ENCODE measurements at places on chromosomes 7 and 10.

GRCh38 chr10:10584161-10584560 is 433.5 kb upstream of the CELF2 start:
- no peak for DNase-seq

GRCh38 chr10:123637326-123637880 is 28.8 kb upstream of the GPR26 start:
- peak; percentile 80 for DNase-seq

DNA sequence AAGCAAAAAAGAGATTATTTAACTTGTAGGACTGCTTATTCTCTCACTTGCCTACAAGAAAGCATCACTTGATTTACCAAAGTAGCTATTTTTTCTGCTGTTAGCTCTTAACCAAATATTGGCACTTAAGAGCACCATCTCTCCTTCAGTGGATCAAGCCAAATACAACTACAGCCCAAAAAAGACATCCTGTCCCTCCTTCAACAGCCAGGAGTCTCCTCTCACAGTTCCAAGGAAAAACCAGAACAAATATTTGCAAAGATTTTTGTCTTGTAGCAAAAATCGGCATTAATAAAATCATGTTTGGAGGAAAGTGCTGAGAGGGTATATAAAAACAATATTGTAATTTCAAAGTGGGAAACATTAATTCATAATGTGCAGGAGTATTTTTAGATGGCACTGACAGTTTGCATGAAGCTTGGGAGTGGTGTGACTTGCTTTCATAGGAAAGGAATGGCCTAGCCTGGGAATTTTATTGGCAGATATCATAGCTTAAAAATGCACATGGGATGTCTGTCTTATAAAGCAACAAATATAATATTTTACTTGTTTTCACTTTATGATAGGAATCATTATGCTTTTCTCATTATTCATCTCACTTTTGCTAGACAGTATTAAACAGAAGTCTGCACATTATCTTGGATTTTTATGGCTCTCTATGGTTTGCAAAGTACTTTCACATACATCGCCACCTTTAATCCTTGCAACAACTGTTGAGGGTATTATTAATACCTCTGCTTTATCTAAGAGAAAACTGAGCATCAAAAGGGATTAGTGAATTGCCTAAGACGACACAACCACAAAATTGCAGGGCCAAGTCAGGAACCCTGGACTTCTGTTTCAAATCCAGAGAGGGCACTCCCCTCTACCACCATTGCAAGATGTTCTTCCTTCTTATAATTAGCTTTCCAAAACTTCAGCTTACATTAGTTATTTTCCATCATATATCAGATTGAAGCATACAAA is 103.5 kb downstream of the AGMO start:
- no peak for DNase-seq

- DNase-seq, result no peak
Measured at GRCh38 chr10:10623958-10624566, 393.6 kb upstream of the CELF2 start.

- no peak for DNase-seq
Measured at GRCh38 chr7:138377306-138377705, 82.8 kb upstream of the TRIM24 start.

DNA sequence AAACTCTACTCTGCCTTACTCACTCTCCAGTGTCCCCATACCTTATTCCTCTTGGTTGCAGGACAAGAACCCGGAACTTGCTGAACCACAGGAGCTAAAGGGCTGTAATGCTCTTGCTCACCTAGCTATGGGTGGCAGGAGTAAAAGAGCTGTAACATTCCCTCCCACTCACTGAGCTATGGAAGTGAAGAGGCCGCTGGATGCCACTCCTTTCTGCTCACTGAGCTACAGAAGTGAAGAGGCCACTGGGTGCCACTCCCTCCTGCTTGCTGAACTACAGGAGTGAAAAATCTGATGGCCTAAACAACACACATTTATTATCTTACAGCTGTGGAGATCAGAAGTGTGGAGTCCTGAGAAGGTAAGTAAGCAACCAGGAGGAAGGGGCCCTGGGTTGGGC is 17.5 kb downstream of the MRPS24 start:
- DNase-seq, result no peak

- no peak for DNase-seq
Measured at GRCh38 chr7:81094952-81095351, 176.1 kb upstream of the SEMA3C start.

DNA sequence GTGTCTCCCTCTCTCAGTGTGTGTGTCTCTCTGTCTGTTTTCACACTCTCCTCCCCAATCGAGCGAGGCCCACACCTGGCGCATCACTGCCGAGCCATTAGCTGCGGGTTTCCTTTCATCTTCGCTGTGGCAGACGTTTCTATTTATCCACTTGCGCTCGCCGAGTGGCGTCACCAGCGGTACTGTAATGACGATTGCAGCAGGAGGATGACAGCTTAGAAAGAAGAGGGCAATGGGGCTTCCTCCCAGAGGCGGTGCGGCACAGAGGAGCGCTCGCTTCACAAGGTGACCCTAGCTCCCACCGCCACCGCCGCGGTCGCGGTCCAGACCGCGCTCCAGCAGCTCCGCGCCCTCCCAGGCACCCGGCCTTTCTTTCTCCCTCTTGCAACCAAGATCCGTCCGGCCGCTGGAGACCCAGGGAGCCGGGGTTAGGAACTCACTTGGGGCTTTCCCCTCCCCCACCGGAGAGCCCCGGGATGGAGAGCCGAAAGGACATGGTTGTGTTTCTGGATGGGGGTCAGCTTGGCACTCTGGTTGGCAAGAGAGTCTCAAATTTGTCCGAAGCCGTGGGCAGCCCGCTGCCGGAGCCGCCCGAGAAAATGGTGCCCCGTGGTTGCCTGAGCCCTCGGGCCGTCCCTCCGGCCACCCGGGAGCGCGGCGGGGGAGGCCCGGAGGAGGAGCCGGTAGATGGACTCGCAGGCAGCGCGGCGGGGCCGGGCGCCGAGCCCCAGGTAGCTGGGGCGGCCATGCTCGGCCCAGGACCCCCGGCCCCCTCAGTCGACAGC is at the start of gene EVX1:
EVX1 (plus strand) TSS at position 248 of the 785 bp plus-strand sequence; CDS start at position 477, 229 bp downstream.
- DNase-seq, result no peak

DNA sequence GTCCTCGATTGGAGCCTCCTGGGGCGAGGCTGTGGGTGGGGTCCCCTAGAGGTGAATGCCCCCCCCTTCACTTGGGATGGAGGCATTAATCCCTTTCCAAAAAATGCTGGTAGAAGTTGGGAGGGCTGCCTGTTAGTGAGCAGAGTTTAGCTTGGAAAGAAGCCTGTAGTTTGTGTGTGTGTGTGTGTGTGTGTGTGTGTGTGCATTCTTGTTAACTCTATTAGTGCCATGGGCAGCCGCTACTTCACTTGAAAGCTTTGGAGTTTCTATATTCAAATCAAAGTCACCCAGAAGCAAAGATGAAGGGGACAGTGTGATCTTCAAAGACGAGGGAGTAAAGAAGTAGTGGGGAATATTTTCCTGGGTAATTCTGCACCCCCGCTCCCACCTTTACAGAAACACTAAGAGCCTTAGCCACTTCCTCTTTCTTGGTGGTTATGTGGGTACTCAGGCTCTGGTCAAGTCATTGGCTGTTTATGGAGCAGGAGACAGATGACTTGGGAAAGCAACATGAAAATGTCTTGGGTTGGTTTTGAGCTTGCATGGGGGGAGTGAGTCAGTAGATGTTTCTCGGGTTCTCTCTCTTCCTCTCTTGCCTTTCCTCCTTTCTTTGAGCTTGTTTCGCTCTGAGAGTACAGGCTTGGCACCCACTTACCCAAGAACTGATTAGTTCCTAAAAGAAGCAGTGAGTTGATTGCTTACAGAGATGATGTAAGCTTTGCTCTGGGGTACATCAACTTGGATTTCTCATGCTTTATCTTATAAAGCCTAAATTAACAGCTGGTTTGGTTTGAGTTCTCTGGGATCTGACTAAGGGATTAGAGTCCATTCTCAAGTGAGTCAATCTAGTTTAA is 35.9 kb downstream of the TCF7L2 start:
- DNase-seq, result peak; percentile 66

DNA sequence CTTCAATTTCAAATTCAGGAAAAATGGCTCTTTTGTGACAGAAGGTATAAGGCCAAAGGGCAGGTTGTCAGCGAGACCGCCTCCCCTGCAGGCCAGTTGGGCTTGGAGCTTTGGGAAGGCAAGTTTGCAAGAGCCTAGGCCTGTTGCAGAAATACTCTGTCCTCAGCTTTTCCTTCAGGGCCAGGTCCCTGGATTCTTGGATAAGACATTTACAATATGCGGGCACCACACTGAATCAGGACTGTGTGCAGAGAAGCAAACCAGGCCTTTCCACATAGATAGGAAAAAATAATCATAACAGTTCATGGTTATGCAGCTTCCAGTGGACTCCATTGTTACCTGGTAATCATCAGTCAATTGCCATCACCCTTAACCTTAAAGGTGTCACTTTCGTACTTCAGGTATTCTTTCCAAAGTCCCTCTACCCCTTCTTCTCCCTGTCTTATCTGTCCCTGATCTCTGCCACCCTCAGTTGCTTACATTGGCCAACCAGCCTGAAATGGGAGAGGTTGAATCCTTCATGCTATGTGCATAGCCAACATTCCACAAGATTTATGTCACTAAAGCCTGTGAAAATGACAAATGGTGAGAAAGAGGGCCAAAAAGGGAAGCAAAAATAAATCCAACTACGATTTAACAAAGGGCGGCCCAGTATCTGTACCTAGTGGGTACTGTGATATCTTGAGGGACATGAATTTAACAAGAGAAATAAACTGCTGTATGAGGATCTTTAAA is 304.5 kb upstream of the NFE2L3 start:
- DNase-seq, result peak; percentile 66

DNA sequence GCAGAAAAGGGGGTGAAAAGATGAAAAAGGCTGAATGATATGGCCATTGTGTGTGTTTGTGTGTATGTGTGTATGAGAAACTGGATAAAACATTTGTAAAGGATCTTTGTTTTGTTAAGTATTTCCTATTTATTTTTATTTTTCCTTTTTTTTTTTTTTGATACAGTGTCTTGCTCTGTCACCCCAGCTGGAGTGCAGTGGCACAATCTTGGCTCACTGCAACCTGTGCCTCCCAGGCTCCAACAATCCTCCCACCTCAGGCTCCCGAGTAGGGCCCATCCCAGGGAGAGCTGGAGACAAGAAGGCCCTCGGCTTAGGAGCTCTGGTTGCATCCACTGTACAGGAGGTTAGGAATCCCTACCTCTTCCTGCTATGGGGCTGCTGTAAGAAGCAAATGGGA is 6.9 kb upstream of the CALML5 start:
- no peak for DNase-seq

- no peak for DNase-seq
Measured at GRCh38 chr7:100360135-100360854, 2.4 kb downstream of the PILRB start.

GRCh38 chr7:106731187-106731586 is 70.2 kb upstream of the CCDC71L start:
- DNase-seq, result no peak

- no peak for DNase-seq
Measured at GRCh38 chr7:129454249-129454551, 20.0 kb downstream of the STRIP2 start.

DNA sequence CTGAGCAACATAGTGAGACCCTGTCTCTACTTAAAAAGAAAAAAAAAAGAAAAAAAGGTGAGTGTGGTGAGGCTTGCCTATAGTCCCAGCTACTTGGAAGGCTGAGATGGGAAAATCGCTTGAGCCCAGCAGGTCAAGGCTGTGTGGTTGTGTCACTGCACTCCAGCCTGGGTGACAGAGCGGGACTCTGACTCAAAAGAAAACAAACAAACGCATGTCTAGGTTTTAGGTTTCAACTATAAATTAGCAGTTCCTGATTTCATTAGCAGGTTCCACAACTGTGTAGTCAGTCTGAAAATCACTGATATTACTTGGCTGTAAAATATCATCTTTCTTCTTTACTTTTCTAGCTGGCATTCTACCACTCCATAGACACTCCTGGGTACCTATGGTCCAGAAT is 155.7 kb upstream of the HGF start:
- no peak for DNase-seq

DNA sequence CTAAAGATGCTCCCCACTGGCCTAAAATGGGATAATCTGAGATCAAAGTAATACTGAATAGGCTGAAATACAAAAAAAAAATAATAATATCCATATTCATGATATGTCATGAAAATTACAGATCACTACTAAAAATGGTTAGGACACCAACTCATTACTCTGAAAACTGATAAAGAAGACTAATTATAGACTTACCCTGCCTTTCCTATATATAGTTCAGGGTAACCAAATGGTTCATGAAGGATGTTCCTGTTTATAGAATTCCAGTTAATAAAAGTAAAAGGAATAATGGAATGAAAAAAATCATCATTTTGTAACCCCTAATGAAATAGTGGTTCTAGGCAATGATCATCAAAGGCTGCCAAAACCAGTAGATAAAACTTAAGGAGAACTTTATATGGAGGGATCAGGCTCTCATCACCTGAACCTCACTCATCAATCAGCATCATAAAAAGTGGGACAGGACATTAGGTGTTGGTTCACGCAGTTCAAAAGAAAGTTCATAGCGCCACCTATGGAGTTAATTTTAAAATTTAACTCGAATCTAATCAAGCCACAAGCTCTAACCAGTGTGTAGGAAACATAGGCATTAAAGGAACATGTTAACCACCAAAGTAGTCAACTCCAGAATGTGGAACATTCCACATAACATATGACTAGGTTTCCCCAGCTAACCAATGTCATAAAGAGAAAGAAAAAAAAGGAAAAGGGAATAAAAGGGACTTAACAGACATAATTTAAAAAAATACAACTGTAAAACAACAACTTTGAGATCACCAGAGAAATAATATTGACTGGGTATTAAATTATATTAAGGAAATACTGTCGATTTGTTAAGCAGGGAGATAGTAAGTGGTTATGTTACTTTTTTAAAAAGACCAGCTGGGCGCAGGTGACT is 35.7 kb downstream of the P4HA1 start:
- peak; percentile 21 for DNase-seq

GRCh38 chr7:50473531-50473930 is 23.4 kb upstream of the FIGNL1 start:
- no peak for DNase-seq

- DNase-seq, result no peak
Measured at GRCh38 chr7:138116892-138117291, 40.6 kb downstream of the AKR1D1 start.

DNA sequence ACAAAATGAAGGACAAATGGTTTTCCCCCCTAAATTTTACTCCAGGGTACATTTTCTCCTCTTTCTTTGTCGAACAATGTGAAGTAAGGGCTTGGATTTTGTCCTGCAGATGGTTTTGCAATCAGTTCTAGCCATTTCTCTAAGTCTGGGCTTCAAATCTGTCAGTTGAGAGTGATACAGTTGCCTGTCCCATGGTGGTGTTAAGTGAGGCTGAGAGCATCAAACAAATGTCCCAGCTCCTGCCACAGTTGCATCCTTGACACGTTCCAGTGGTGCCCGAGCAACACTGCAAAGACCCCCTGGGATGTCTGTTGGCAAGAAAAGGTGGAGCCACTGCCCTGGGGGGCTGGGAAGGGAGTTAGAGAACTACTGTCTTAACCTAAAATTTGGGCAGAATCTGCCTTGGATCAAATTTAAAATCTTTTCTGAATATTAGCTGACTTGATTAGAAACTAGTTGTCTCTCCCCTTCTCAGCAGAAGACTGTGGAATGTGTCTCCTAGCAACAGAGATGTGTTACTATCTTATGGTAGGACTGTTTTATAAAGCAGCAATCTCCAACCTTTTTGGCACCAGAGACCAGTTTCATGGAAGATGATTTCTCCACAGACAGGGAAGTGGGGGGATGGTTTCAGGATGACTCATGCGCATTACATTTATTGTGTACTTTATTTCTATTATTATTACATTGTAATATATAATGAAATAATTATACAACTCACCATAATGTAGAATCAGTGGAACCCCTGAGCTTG is 102.0 kb upstream of the STEAP1B start:
- DNase-seq, result peak; percentile 70
